ENCODE measurements at places on chromosomes 2 and 18.

DNA sequence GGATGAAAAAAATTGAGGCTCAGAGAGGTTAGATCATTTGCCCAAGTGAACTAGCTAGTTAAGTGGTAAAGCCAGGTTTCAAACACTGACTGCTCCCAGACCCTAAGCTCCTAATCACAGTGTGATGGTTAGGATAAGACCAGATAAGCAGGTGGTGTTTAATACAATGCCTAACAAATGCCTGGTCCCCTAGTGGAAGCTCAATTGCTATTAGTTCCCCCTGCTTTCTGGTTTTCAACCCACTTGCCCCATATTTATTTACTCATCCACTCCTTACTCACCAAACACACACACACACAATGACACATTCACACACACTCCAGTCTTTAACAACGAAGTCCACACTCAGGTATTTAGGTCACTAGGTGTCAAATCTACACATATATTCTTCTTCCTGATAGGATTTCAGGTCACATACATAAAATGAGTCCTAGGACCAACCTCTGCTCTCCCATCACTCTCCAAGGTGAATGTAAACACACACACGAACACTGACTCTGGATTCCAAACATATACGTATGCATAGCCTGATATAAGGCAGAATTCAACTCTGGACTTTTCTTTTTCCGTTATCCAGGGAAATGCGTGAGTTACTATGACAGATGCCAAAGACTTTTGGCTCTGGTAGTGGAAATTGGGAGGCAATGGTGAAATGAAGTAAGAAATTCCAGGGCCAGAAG, 73.6 kb upstream of the TSPYL6 start:
- no peak for DNase-seq

DNA sequence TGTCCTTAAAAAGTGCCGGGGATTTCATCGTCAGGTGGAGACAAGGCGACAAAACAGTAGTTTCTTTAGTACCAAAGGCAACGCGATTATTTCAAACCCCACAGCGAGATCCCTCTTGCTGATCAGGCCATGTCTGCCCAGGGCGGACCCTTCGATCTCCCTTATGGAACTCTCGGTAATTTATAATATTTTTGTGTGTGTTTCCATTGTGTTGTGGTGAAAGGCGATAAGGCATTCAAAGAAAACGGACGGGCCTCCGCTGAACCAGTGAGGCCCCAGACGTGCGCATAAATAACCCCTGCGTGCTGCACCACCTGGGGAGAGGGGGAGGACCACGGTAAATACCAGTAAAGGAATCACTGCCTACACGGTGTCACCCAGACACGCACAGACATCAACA, 1.4 kb upstream of the GAD1 start:
- no peak for DNase-seq

DNA sequence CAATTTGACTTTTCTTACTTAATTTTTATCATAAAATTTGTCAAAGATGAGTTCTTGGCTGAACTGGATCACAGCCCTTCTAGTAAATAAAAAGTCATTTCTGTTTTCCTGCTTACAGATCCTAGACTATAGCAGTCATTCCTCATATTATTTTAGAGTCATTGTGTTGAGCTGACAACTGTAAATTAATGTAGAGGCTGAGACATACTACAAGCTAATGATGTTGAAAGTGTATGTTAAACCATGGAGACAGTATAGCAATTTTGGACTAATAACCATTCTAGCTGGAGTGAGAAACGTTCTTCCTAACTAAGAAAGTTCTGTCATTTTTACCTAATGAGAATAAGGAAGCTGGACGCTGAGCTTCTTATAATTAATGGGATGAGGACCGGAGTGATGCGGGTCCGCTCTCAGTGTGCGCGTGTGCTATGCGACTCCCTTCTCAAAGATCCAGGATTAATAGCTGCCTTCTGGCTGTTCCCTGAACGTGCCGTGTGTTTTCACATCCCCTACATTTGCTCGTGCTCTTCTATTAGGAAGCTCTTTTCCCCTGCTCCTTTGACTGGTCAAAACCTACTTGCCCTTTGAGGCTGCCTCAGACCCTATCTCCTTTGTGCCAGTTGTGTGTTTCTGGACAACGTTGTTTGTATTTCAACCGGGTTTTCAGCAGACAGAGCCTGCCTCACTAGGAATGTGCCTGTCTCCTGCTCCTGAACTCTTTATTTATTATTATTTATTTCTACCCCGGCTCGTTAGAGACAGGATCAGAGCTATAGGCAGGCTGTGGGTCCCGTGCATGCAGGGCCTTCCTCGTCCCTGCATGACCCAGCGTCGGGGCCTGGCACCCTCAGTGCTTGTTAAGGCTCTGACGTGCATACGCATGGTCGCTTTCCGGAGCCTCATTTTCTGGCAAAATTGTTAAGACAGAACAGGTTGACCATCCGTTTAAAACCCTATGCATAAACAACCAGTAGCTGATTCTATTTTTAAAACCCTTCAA, 182.6 kb downstream of the DCDC2C start:
- DNase-seq, result no peak

DNA sequence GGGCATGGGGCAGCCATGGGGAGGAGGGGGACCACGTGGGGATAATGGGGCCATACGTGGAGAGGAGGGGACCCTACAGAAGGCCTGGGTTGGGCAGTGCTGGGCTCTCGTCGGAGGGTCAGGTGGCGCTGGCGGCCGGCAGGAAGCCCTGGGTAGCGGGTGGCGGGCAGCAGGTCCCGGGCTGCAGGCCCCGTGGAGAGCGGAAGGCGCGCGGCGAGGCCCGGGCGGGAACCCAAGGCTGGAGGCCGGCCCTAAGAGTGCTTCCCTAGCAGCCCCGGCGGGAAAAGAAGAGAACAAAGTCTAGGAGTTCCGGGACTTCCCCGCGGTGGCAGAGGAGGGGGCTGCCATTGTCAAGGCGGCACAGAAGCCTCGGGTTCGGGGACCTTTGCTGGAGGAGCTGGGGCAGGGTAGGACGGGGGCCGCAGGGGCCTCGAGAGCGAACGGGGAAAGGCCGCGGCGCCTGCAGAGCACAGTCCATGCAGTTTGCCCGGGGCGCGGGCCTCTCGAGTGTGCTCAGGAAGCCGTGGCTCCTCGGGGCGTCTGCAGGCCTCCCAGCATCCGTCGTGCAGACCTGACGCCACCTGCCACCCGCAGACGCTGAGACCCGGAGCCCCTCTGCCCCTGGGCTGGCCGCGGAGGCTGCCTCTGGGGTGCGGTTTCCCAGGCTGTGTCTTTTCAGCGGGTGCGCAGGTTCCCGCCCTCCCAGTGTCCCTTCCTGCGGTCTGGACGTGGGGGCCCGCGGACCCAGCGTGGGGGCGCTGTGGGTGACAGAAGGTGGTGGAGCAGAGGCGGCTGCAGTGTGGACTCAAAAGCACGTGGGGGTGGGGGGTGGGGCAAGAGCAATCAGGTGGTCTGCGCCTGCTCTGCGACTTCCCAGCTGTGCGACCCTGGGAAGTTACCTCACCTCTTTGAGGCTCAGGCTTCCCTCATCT, 19.4 kb upstream of the NCL start:
- DNase-seq, result peak; percentile 42

- DNase-seq, result no peak
Measured at GRCh38 chr2:101558740-101559525, 84.0 kb upstream of the RFX8 start.

DNA sequence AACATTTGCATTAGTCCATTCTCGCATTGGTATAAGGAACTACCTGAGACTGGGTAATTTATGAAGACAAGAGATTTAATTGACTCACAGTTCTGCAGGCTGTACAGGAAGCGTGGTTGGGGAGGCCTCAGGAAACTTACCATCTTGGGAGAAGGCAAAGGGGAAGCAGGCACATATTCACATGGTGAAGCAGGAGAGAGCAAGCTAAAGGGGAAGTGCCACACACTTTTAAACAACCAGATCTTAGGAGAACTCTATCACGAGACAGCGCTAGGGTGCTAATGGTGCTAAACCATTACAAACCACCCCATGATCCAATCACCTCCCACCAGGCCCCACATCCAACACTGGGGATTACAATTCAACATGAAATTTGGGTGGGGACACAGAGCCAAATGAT, 201.7 kb upstream of the MGAT5 start:
- DNase-seq, result no peak

Measured in activated naive CD4-positive, alpha-beta T cell treated with Interleukin-2 at 50 U/mL for 16 hours (primary cell).